ENCODE measurements at places on chromosomes 11 and 22. TPM values are rescaled to one million over a fixed set of nuclear protein-coding genes. Genes with fewer than 3 reads are reported as not detected.

The OR10G8 gene
- total RNA-seq, result not detected

The SCGB1D1 gene
- total RNA-seq, result not detected

The FOLR2 gene
- total RNA-seq, result not detected

The P2RX3 gene
- total RNA-seq, result not detected

The LRP4 gene
- total RNA-seq, result 0.93 TPM

The FOLR1 gene
- not detected for total RNA-seq

The MPZL2 gene
- total RNA-seq, result 218 TPM

The CASP4 gene
- total RNA-seq, result 217 TPM

The RRM1 gene
- total RNA-seq, result 183 TPM

The NFRKB gene
- total RNA-seq, result 33.5 TPM

The CCDC87 gene
- total RNA-seq, result 0.50 TPM

The FAM180B gene
- not detected for total RNA-seq

The PNPLA5 gene
- total RNA-seq, result not detected

The TMEM218 gene
- 21.0 TPM for total RNA-seq

The KCNK4 gene
- total RNA-seq, result 0.07 TPM

The MUC6 gene
- total RNA-seq, result not detected

The OR52H1 gene
- not detected for total RNA-seq

The F2 gene
- total RNA-seq, result not detected

The CDKN1C gene
- total RNA-seq, result 2.1 TPM

The APOL5 gene
- not detected for total RNA-seq

The ACR gene
- 0.80 TPM for total RNA-seq

The SAAL1 gene
- total RNA-seq, result 34.1 TPM

The OR8G1 gene
- not detected for total RNA-seq

The CCND1 gene
- 295 TPM for total RNA-seq

The NUP98 gene
- 159 TPM for total RNA-seq

The LIPT2 gene
- 2.0 TPM for total RNA-seq

The SLC1A2 gene
- total RNA-seq, result not detected

The BTG4 gene
- total RNA-seq, result not detected

The NDUFS8 gene
- total RNA-seq, result 56.9 TPM

The OR2AG1 gene
- not detected for total RNA-seq

The CHADL gene
- 0.43 TPM for total RNA-seq

The TRIM29 gene
- not detected for total RNA-seq

All from thoracic aorta endothelial cell (primary cell).